SHP77 treated with DMSO at 0.1 percent for 48 hours (cell line): ENCODE measurements at places on chromosomes 11 and 22.

DNA sequence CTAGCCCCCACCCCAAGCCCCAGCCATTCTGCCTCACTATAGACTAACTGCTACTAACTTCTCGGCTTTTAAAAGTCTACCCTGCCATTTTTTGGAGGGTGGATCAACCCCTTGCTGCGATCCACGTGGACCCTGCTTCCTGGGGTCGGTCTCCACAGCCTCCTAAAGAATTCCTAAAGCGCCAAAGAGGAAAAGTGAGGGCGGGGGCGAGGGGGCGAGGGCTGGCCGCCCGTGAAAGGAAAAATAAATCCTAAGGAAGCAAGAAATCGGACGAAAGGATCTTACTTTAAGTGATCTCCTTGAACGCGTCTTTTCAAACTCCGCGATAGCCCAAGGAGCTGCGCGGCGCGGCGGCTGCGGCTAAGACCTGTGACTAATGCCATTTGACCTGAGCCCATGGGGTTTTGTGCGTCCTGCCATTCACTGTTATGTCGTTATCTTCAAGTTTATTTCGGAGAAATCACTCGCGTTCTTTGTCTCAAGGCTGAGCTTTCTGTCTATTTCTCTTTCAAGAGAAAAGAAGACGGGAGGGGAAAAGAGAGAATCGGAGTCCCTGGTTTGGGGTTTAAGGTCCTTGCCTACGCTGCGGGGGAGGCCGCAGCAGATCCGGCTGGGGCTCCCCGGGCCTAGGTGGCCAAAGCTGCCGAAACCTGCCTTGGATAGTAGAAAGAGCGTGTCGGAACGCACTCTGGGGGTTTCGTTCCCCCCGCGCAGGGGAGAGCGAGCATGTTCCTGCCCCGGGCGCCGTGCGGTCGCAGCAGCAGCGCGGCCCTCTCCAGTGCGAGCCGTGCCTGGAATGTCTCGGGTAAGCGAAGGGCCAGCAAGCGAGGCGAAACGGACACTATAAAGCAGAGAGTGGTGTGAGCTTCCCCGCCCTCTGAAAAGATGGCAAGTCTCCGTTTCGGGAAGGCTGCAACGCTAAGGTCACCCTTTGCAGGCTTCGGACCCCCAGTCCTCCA is 2.8 kb upstream of the DBX1 start:
- DNase-seq = no peak

DNA sequence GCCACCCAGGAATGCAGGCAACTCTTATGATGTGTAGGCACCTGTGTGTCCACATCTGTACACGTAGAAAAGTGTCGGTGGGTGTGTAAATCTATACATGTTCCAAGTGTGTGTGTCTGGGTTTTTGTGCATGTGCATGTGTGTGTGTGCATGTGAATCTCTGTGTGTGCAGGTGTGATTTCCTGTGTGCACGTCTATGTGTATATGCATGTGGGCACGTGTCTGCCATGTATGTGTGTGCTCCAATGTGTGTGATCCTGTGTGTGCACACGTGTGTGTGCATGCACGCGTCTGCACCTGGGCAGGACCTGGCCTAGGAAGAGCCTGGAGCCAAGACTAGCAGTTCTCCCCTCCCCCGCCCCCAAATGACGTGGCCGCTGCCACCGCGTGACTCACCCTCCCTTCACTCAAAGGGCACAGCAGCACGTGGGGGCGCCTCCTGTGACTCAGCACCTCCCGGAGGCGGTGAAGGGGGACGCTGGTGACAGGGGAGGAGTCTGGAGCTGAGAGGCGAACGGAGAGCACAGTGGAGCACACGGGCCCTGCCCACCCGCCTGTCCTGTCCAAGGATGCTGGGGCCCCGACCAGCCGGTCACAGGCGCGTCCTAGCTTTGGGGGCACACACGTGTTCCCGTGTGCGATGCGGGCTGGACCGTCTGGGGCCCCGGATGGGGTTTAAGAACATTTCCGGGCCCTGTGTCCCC is 10.1 kb downstream of the PIM3 start:
- peak; percentile 54 for DNase-seq

DNA sequence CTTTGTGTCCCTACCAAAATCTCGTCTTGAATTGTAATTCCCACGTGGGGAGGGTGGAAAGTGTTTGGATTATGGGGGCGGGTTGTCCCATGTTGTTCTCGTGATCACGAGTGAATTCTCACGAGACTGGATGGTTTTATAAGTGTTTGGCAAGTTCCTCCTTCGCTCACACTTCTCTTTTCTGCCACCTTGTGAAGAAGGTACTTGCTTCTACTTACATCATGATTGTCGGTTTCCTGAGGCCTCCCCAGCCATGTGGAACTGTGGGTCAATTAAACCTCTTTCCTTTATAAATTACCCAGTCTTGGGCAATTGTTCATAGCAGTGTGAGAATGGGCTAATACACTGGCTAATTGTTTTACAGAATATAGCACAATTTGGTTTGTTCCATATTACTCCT is 326.3 kb downstream of the GRM5 start:
- no peak for DNase-seq

DNA sequence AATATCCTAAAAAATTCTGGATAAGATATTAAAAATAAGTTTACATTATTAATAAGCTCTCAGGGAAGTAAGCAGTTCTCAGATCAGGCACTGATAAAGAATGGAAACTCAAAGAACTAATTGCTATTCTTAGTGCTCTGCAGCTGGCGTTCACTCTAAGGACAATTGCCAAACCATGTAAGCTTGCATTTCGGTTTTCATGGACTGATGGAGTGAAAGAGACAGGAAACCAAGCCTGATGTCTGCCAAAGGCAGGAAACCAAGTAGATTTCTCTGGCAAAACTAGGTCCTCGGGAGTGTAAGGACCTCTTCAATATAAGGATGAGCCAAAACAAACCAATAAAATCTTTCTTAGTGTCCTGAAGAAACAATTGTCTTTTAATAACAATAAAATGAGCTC is 355.2 kb downstream of the RAB38 start:
- DNase-seq = no peak

DNA sequence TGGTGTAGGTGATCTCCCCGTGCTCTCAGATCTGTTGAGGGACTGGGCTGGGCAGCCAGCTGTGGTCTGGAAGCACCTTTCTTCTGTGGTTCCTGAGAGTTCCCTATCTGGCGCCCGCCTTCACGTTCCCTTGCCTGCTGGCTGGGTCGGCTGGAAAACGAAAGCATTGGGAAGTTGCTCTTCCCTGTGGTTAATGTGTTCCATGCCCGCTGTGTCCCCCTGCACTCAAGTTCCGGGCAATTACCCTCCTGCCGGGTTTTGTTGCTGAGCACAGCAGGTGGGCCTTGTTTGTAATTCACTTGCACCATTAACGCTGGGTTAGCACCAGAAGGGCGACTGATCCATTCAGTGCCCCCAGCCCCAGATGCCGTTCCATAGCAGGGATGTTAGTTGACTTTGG is 134.1 kb downstream of the GRIK4 start:
- DNase-seq = peak; percentile 27

- DNase-seq = no peak
Observed at GRCh38 chr22:38731703-38732161, 24.1 kb downstream of the SUN2 start.

DNA sequence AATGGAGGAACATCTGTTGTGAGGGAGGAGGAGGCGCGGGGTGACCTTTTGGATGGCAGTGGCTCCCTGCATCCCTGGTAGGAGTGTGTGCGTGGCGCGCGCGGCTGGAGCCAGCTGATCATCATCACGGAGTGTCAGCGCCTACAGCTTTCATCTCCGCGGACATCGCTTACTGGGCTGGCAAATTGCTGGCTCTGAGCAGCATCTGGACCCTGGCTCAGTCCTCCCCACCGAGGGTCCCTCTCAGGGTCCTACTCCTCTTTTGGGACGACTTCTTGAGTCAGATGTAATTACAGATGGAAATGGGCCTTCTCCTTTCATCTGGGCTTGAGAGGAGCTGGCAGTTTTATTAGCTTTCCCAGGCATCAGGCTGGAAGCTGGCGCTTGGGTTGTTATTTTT is 85.3 kb downstream of the CACNA1I start:
- DNase-seq = no peak

DNA sequence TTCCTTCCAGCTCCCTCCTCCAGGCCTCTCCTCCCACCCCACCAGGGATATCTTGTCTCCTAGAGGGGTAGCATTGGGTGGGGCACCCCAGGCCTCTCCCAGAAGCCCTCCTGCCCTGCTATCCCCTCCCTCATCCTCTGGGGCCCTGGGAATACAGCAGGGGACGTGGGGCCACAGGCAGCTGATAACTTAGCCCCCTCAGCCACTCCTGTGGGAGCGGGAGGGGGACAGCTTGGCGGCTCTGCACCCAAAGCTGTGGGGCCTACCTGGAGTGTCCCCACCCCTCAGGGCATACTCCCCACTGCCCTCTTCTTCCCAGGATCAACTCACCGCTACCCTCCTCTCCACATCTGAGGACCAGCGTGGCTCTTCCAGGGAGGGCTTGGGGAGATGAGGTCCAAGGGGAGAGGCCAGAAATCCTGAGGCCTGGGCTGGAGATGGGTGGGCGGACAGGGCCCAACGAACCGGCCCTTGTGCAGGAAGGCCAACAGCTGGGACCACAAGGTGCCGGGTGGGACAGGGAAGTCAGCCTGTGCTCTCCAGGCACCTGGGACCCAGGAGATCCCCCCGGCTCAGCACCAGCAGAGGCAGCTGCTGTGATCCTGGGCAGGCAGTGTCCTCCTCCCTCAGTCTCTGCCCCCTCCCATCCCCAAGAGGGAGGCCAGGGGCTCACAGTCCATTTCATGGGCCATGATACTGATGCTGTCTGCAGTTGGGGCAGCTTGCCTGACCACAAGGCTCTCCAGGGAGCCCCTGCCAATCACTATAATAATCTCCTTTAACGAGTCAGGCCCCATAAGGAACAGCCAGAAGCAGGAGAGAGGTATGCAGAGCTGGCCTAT is 23.2 kb downstream of the NEAT1 start:
- no peak for DNase-seq

DNA sequence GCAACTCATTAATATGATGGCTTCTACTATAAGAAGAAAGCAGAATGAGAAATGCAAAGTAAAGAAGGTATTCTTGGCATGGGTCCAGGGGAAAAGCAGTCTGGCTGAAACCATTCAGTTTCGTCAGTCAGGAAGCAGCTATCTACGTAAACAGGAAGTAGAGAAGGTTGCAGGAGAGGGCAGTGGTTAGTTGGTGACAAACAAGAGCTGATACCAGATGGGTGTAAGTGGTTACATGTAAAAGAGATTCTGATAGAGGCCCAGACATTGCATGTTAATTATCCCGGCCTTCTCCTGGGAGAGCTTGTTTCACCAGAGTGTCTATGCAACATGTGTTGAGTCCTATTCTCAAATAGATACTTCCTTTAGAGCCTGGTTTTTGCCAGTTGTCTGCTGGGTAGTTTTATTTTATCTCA is 58.4 kb upstream of the PSMA1 start:
- no peak for DNase-seq

- DNase-seq = no peak
Observed at GRCh38 chr11:36053281-36053680, 109.4 kb downstream of the LDLRAD3 start.

- DNase-seq = no peak
Observed at GRCh38 chr11:64008914-64009633, 22.8 kb downstream of the OTUB1 start.

GRCh38 chr11:72738199-72739141 is 13.7 kb downstream of the ARAP1 start:
- DNase-seq = no peak

DNA sequence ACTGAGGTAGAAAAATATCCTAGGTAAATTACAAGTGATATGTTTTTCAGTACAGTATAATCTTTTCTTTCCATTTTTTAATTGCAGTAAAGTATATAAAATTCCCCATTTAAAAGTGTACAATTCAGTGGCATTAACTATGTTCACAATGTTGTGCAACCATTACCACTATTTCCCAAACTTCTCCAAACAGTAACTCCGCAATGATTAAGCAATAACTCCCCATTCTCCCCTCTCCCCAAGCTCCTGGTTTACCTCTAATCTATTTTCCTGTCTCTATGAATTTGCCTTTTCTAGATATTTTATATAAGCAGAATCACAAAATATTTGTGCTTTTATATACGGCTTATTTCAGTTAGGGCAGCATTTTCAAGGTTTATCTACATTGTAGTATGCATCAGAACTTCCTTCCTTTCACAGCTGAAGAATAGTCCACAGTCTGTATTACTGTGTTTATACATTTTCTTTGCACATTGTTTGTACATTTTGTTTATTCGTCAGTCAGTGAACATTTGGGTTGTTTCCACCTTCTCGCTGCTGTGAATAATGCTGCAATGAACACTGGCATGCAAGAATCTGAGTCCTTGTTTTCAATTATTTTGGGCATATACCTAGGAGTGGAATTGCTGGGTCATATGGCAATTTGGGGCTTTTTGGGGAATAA is 110.7 kb downstream of the RPL27A start:
- DNase-seq = no peak

GRCh38 chr11:126378763-126379162 is 23.3 kb downstream of the ST3GAL4 start:
- DNase-seq = no peak

DNA sequence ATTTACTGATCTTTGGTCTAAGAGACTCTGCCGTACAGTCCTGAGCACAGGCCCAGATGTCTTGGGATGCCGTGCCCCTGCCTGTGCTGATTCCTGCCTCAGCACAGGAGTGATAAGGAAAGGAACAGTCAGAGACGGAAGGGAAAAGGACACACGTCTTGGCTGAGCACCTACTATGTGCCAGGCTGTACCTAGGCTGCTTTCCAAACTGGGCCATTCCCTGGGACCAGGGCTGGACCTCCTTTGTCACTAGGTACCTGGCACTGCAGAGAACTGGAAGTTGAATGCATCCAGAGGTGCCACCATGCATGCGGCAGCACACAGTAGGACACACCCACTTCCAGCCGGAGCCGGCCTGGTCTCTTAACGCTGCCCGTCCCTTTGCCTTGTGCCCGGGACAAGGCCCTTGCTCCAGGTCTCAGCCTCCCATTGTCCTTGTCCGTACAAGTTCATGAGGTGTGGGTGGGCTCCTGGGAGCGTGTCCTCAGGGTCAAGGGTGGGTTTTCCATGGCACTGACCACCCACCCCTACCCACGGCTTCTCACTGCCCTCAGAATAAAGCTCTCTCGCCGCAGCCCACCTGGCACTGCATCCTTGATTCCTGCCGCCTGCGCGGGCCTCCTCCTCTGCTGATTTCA is 1.1 kb upstream of the SSTR3 start:
- DNase-seq = no peak

DNA sequence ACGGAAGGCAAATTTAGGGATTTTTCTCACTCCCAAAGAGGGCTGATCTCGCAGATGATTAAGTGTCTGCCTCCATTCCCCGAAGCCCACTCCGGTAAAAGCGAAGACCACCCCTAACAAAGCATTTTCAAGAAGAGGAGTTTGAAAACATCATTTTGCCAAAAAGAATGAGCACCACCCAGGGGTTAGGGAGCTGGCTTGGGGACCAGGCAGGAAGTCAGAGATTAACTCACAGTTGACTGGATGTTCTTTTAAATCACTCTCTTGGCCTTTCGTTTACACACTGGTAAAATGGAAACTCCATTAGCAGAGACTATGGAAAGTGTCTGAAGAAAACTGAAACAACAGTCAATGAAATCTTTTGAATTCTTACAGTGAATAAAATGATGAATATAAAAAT is 7.9 kb upstream of the TRIM44 start:
- no peak for DNase-seq

- DNase-seq = peak; percentile 1
Observed at GRCh38 chr22:50691521-50691920, 18.9 kb downstream of the SHANK3 start.
